ENCODE measurements at places on chromosomes 6 and 20.

DNA sequence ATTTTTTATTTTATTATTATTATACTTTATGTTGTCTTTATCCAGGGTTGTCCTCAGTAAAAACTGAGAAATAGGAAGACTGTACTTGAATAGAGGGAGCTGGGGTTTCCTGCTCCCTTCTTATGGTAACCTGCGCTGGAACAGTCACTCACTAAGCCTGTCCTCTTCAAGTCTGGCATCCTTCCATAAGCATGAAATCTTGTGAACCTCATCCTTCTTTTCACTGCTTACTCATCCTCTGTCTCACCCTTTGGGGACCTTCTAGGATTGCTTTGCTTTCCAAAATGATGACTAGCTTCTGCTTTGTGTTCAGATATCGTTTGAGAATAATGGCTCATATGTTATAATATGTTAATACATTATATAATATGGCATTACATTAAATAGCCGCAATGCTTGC lies 90.6 kb downstream of the C6orf118 start:
- peak; percentile 46 for DNase-seq

GRCh38 chr6:86217906-86218305 lies 575.2 kb upstream of the SYNCRIP start:
- DNase-seq: no peak

DNA sequence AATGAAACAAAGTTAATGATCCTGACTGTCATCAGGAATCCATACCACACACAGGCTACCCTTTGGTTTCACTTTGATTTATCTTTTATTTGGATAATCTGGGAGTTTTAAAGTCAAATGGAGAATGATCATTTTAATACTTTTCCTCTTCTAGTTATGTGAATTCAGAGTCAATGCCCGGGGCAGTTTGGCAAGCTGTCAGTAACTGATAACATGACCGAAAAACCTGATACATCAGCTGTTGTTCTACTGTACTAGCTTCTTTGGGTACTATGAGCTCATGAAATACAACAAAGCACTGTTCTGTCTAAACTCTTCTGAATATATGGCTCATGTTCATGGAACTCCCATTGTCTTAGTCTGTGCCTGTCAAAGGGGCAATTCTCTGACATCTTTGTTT lies 30.2 kb downstream of the KLHL31 start:
- DNase-seq: no peak

GRCh38 chr6:148955441-148955840 lies 208.6 kb downstream of the UST start:
- peak; percentile 3 for DNase-seq

DNA sequence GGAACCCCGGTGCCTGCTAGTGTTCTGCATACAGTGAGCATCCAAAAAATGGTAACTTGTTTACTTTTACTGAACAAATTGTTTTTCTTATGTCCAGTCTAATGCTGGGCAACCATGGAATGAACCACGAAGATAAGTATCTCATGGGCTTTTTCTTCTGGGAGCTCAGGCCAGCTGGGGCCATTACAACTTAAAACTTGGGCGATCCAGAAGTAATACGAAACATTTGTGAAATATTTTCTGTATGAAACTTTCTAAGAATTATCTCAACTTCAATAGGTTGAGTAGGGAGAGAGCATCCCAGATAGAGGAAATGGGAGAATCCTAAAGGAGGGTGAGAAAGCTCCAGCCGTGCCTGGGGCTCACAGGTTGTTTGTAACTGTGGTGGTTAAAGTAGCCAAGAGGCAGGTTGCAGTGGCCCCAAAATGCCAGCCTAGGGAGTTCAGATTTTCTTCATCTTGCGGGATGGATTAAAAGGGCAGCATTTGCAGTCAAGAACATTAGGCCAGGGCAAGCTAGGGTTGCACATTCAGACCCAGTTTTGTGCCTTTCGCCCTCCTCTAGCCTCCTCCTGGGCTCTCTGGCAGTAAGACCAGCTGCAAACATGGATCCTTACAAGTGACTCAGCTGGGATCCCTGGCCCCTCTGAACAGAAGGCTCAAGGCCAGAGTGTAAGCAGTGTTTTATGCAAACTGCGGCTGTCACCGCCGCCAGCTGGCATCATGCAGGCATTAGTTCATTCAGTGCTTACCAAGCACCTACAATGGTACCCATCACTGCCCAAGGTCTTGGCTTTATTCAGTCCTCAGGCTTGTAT lies 41.5 kb downstream of the ELMO2 start:
- DNase-seq: no peak

DNA sequence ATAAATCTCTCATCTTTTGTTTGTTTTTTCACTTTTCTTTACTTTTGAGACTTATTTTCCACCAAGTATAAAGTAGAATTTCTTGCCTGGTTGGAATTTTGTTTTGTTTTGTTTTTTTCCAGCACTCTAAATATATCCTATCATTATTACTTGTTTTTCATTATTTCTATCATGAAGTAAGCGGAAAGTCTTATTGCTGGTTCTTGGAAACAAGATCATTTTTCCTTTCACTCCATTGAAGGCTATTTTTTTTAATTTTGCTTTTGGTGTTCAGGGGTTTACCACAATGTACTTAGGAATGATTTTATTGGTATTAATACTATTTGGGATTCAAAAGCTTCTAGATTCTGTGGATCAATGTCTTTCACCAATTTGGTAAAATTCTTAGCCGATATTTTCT lies 190.1 kb downstream of the LAMA2 start:
- DNase-seq: no peak

DNA sequence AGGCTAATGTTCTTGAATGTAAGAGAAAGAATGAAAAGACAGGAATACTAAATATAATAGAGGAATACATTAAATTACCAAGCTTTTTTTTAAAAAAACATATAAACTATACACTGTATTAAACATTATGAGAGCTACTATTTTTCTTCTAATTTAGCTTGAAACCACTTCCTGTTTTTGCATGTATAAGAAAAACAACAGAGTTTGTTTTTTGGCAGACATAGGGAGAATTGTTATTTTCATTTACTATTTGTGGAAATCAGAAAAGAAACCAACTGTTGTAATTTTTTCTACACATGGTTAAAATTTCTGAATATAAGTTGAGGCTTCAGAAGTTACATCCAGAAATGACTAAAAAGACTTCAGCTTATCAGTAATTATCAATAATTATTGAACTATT lies 991.8 kb upstream of the GJE1 start:
- DNase-seq: no peak

- no peak for DNase-seq
Observed at GRCh38 chr6:7381092-7381491, 8.4 kb downstream of the CAGE1 start.

DNA sequence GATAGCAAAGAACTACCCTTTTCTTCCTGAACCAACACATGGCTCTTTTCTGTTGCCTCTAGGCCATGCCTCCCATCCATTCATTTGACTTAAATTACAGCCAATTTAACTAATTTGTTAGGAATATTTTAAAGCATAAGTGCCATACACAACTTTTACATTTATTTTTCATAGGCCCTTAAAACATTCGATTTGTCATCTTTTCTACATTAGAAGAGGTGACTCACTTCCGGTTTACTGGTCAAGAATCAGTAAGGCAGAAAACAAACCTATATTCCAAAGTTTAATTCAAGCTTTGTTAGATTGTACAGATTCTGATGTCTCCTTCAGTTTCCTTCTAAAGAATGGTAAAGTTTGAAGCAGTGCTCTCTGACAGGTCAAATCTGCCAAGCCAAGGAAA lies 344.3 kb downstream of the SAMD5 start:
- DNase-seq: peak; percentile 7

DNA sequence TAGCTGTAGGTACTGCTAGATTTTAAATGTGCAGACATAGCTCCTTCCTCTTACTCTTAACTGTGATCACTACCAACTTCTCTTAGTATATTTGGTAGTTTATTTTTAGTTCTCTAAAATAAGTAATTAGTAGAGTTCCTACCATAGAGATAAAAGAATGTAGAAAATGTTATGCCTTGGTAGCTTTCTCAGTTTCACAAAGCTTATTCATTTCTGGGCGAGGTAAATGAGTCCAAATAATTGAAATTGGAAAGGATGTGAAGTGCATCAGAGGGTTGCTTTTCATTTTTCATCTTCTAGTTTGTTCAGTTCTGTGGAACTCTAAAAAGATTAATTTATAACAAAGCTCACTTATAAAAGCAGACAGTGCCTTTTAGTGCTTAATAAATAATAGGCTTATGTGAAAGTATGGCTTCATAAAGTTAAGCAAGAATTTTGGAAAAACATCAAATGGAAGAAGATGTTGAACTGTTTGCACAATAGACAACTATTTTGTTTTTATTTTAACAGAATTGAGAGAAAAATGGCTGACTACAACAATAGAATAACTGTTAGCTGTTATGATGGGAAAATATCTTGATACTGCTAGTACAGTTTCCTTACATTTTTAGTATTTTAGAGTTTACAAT lies 303.7 kb downstream of the UTRN start:
- peak; percentile 6 for DNase-seq

DNA sequence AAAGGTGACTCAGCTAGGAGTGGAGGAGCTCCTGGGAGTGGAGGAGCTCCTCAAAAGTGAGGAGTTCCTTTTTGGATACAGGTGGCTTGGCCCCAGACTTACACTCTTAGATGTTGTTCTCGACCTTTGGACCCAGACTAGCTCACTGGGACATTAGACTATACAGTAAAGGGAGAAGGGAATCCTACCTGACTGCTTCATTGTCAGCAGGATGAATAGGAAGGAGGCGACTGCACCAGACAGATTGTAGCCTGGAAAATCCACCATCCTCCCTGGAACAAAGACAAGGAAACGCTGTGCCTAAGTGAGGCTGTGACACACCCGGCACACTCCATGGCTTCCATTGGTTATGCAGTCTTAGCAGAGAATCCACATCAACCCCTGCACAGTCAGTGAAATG lies at the start of gene BTNL2:
BTNL2 (minus strand) TSS at position 325 of the 400 bp plus-strand sequence; CDS start at position 267, 58 bp downstream.
- DNase-seq: no peak

DNA sequence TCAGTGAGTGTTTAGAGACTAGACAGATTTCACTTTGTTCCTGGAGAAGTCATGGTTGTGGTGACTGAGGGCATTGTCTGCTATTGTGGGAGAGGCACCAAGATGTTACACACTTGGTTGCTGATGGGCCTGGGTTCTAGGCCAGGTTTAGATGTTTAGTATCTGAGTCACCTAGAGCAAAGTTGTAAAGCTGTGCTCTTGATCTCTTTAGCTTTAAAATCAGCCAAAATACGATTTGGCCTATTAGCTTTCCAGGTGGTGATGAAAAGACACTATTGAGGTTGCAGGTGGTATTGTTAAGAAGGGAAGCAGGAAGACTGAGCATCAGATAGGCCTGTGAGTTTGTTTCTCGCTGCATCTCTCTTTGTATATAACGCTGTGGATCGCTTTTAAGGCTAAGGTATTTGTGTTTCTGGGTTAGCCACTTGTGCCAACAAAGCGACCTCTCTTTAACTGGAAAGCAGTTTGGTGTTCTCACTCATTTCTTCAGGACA lies 48.6 kb downstream of the FOXO3 start:
- peak; percentile 82 for DNase-seq

- peak; percentile 5 for DNase-seq
Observed at GRCh38 chr20:63309261-63310071, 16.5 kb downstream of the COL20A1 start.

- DNase-seq: peak; percentile 32
Observed at GRCh38 chr6:138196122-138196738, 22.1 kb downstream of the PBOV1 start.

GRCh38 chr20:33645072-33645358 lies 17.1 kb upstream of the C20orf144 start:
- DNase-seq: no peak

GRCh38 chr6:34391786-34392496 lies 528 bp downstream of the NUDT3 start:
- DNase-seq: no peak

DNA sequence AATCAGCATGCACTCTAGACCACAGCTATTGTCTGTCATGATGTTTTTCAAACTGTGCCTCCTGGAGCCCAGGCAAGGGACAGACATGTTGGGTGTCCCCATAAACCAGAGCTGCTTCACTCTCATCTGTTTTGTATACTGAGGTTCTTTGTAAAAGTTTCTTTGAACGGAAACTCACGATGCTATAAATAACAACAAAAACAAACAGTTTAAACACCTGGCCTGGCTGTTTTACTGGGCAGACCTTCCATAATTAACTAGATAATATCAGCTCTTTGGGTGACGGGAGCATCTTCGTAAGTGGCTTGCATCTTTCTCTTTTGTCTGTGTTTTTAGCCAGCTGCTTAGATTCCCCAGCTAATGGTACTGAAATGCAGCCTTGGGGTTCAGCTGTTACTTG lies 190.3 kb downstream of the ZDHHC14 start:
- no peak for DNase-seq

GRCh38 chr6:13508711-13509705 lies 21.6 kb upstream of the GFOD1 start:
- DNase-seq: no peak

- no peak for DNase-seq
Observed at GRCh38 chr20:33576432-33577125, 85.5 kb upstream of the C20orf144 start.

DNA sequence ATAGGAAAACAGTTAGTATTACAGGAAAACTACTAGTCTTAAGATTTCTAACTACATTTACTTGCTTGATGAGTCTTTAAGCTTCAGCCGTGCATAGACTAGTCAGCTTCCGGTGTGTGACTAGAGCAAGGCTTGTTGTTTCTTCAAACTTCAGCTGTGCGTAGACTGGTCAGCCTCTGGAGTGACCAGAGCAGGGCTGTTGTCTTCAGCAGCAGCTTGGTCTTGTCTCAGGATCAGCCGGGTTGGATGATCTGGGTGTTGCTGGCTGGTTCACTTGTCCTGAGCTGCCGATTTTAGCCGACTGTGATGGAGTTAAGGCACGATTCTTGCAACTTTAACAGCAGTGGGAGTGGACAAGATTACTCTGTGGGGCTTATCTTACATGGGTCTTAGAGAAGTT lies 44.7 kb downstream of the HLA-C start:
- DNase-seq: no peak

GRCh38 chr6:14540810-14541540 lies 423.4 kb downstream of the CD83 start:
- no peak for DNase-seq

- DNase-seq: peak; percentile 94
Observed at GRCh38 chr6:169292338-169293124, 38.9 kb upstream of the THBS2 start.

GRCh38 chr6:43931201-43931600 lies 161.2 kb downstream of the VEGFA start:
- no peak for DNase-seq

GRCh38 chr6:1513215-1513780 lies 96.4 kb upstream of the FOXC1 start:
- DNase-seq: no peak

GRCh38 chr20:37994512-37994911 lies 38.7 kb downstream of the TTI1 start:
- peak; percentile 84 for DNase-seq

DNA sequence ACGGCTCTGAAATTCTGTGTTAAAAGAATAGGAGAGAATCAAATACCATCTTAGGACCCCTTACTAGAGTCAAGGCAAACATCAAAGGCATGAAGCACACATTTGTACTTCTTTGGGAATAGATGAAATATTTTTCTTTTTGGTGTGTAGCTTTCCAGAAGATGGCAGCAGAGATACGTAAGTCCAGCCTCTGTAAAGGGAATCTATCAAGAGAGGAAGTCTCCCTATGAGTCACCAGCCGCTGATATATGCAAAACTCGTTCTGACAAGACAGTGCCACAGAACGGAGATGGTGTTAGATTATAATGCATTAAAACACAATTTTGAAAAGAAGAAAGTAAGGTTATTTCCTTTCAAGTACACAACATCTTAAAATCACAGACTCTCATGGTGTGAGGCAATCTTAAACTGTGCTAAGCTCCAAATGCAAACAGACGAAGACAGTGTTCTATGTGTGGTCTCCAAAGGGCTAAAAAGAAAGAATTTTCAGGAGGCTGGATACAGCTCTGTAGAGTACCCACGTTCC lies 120.0 kb upstream of the AGPAT4 start:
- peak; percentile 92 for DNase-seq

GRCh38 chr6:13526727-13527670 lies 39.6 kb upstream of the GFOD1 start:
- DNase-seq: no peak

GRCh38 chr6:78231002-78231401 lies 578.2 kb downstream of the MEI4 start:
- DNase-seq: no peak
